Right renal cortex interstitium (tissue), 3 donors: ENCODE measurements at places on chromosomes 7 and 10.

DNA sequence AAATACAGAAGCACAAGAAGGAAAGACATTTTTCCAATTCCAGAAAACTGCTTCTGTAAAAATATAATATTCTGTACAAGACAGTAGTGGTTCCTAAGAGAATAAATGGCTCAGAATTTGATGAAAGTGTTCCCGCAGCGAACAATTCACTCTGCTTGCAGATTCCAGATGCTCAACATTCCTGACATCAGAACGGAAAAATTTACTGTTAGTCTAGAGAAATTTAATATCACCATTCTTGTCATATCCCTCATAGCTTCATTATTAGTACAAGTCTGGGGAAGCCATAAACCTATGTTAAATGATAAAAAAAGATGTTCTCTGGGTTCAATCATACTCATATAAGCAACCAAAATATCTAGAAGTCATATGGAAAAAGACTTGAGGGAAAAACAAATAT, 83.6 kb downstream of the MPP7 start:
- DNase-seq, result no peak

DNA sequence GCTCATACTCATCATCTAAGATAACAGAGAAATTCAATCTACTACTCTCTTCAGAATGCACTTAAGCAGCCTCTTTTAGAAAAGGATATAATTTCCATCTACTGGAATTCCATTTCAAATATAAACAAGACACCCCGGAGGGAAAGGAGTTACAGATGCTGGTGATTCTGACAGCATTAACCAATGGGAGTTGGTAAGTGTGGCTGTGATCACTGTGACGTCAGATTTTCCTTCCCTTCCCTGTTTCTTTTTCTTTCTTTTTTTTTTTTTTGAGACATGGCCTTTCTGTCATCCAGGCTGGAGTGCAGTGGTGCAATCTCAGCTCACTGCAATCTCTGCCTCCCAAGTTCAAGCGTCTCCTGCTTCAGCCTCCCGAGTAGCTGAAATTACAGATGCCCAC, 106.6 kb downstream of the ACTR3B start:
- no peak for DNase-seq

DNA sequence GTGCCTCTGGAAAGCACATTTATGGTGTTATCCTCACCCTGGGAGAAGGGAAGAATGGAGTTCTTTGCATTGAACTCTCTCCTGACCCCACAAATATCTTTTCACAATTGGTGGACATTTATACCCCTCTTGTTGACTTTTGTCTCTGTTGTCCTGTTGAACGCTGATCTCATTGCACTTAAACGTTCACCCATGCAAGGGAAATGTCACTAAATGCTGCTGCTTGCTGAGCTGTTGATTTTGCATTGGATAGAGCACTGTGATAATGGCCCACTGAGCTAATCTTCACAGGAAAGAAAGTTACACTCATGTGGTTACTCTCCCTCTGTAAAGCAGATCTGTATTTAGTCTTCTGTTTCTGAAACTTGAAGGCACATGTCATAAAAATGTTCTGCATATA, 133.4 kb downstream of the FZD1 start:
- no peak for DNase-seq

DNA sequence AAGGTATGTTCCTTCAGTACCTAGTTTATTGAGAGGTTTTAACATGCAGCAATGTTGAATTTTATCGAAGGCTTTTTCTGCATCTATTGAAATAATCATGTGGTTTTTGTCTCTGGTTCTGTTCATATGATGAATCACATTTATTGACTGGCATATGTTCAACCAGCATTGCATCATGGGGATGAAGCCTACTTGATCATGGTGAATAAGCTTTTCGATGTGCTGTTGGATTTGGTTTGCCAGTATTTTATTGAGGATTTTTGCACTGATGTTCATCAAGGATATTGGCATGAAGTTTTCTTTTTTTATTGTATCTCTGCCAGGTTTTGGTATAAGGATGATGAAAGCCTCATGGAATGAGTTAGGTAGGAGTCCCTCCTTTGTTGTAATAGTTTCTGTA, 204.0 kb upstream of the GNAI1 start:
- no peak for DNase-seq

DNA sequence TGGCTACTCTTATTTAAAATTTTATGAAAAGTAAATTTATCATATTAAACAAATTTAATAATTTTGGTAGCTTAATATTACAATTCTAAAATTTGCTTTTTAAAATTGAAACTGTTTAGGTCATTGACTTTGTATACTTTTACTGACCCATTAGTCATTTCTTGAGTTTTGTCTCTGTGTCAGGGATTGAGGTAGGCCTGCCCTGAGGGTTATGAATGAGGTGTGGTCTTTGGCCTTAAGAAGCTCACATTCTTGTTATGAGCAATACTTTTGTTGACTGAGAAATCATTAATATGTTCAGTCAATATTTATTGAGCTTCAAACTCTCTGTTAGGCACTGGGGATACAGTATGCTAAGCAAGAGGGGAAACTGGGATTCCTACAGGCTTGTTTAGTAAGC, 47.0 kb upstream of the RPA3 start:
- no peak for DNase-seq

DNA sequence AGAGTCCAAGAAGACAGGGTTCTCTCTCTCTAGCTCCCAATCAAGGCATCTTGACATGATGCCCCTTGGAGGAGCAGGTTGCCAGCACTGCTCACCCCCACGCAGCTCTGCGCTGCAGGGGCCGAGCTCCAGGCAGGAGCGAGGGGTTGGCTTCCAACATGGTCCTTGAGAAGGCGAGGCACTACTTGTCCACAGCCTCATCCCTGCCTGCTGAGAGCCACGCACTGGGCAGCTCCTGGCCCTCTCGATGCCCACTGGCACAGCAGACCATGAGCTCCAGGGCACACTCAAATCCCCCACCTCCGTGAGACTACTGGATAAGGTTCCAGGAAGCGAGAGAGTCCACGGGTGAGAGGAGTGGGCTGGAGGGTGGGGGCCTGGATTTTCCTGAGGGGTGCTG, 31.1 kb downstream of the RAMP3 start:
- DNase-seq, result no peak

GRCh38 chr10:98687685-98688084, 240.9 kb upstream of the HPS1 start:
- DNase-seq, result no peak

DNA sequence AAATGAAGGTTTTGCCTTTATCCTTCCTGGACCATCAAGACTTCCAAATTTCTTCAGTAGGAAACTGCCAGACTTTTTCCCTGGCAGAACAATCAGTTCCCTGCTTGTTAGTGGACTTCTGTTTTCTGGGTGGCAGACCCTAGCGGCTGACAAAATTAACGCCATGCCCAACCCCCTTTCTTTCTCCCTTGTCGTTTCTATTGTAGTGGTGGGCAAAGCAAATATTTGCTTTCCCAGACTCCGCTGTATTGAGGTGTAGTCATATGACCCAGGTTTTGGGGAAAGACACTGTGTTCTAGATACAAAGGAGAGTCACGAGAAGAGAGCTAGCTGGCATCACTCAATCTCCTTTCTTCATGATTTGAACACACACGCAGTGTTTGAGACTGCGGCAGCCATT, 7.7 kb downstream of the PON2 start:
- DNase-seq, result no peak

DNA sequence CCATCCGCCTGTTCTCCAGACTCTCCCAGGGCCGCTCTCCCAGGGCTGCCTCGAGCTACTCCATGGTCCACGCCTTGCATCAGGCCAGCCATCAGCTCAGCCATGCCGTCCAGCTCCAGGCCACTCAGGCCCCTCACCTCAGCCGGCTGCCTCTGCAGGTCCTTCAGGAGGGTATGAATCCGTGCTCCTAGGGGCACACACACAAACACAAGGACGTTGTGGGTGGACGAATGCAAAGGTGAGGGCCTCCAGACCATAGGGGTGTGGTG, 449.4 kb downstream of the PTPRN2 start:
- no peak for DNase-seq
